ENCODE measurements at places on chromosomes 5 and 9.

DNA sequence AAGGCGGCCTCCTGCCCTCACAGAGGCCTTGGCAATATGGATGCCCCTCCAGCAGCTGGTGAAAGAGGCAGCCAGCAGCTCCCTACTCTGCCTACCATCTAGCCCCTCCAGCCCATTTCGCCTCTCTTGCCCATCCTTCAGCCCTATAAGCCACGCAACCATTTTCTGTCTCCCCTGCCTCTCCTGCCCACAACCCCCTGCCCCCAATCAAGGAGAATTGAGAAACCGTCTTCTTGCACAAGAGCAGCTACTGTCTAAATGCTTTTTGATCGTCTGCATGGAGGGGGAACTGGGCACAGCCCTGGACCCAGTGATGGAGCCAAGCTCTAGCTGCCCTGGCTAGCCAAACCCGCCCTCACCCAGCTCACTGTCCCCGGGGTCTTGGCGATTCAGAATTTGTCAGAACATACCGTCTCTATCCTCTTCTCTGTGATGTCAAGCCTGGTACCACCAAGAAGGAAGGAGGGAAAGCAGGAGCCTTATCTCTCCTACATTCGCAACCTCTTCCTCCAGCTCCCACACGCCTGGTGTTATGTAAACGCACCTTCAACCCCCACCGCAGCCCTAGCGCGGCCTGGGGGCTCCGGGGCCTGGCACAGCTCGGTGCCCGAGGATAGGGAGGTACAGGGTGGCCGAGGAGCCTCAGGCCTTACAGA lies 1.2 kb downstream of the SPRY4 start:
- DNase-seq, result no peak

DNA sequence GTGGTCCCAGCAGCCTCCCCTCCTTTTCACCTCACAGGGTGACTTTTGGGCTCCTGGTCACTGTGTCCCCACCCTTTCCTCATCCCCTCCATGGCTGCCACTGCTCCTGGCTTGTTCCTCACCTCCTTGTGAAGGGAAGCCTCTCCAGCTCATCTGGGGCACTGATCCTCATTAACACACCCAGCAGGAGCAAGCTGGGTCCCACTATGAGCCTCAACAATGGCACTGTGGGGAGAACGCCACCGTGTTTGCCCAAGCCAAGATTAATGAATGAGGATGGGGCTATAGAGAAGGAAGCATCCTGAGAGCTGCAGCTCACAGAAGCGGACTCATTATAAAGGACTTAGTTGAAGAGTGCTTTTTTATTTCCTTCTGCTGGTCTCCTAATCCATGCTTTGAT lies 118.4 kb downstream of the MARCHF11 start:
- no peak for DNase-seq

DNA sequence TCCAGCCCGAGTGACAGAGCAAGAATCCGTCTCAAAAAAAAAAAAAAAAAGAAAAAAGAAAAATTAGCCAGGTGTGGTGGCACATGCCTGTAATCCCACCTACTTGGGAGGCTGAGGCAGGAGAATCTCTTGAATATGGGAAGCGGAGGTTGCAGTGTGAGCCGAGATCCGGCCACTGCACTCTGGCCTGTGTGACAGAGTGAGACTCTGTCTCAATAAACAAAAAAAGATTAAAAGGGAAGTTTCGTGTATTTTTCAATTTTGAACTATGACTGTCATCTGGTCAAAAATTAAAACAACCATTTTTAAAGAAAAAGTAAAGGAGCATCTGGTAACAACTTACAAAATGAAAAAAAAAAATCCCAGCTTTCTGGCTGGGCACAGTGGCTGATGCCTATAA lies 36.3 kb upstream of the PLIN2 start:
- no peak for DNase-seq

- no peak for DNase-seq
Measured at GRCh38 chr5:83003791-83004190, 73.4 kb downstream of the TMEM167A start.

- no peak for DNase-seq
Measured at GRCh38 chr9:127004946-127005769, 90.6 kb downstream of the RALGPS1 start.

GRCh38 chr5:119367502-119368237 lies 11.9 kb downstream of the TNFAIP8 start:
- DNase-seq, result no peak

All from hippocampal formation (tissue), 2 donors.